NCI-H2107 (cell line): ENCODE measurements at places on chromosomes 1 and 21.

- no peak for DNase-seq
Measured at GRCh38 chr1:59705466-59706302, 109.1 kb upstream of the HOOK1 start.

DNA sequence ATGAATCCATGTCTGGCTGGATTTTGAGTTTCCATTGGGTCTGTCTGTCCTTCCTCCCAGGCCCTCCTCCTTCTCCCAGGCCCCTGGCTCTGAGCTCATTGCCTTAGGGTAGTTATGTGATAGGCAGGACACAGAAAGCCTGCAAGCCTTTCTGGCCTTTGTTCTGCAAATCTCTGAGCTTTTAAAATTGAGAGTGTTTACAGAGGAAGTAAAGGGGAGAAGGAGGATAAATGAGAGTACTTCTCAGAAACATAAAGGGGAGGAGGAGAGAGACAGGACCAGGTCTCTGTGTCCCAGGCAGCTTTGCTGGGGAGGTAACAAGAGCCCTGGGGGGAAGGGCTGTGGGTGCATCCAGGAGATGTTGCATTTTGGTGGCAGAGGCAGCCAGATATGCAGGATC, 126.7 kb downstream of the FOXD2 start:
- no peak for DNase-seq

GRCh38 chr1:168709405-168710363, 19.3 kb downstream of the DPT start:
- no peak for DNase-seq

GRCh38 chr1:242033447-242033846, 34.5 kb upstream of the MAP1LC3C start:
- no peak for DNase-seq

DNA sequence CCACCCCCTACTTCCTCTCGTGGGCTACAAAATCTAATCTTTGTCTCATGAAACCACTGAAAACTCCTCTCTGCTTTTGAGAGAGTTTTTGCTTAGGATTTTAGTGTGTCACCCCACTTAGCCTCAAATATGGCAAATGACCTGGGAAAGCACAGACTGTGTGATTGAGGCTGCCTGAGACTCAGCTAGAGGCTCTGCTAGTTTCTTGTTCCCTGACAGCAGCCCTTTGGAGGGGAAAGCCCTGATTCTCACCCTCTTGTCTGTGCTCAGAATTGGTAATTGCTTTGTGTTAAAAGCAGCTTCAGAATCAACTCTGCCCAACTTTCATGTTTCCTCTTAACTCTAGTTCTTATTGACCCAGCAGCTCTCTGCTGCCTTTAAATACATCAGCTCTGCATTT, 85.6 kb upstream of the ZP4 start:
- no peak for DNase-seq
